Heart left ventricle (tissue), 16 donors: ENCODE measurements at places on chromosomes 5 and 9. TPM values are rescaled to one million over a fixed set of nuclear protein-coding genes. Genes with fewer than 3 reads are reported as not detected.

NR4A3 gene
- total RNA-seq, result 27.8 TPM

GFI1B gene
- total RNA-seq, result 0.32 TPM

KCNT1 gene
- 3.0 TPM for total RNA-seq

LOX gene
- total RNA-seq, result 1.8 TPM

NCBP1 gene
- 22.4 TPM for total RNA-seq

SPINK6 gene
- not detected for total RNA-seq

GPR150 gene
- total RNA-seq, result 0.13 TPM

FOXD4 gene
- total RNA-seq, result not detected

GLRA1 gene
- total RNA-seq, result not detected

NKD2 gene
- total RNA-seq, result 3.5 TPM

ZNF366 gene
- total RNA-seq, result 3.9 TPM

ANKRD31 gene
- 0.14 TPM for total RNA-seq

TNFSF8 gene
- total RNA-seq, result 0.95 TPM

C9orf50 gene
- total RNA-seq, result not detected

MSMP gene
- total RNA-seq, result not detected

- DNase-seq, result peak; percentile 32
These were observed 1.2 kb upstream of the INSL6 start for GRCh38 chr9:5186416-5187169.

- no peak for DNase-seq
These were observed 4.5 kb downstream of the SPARC start for GRCh38 chr5:151682240-151682639.

DNA sequence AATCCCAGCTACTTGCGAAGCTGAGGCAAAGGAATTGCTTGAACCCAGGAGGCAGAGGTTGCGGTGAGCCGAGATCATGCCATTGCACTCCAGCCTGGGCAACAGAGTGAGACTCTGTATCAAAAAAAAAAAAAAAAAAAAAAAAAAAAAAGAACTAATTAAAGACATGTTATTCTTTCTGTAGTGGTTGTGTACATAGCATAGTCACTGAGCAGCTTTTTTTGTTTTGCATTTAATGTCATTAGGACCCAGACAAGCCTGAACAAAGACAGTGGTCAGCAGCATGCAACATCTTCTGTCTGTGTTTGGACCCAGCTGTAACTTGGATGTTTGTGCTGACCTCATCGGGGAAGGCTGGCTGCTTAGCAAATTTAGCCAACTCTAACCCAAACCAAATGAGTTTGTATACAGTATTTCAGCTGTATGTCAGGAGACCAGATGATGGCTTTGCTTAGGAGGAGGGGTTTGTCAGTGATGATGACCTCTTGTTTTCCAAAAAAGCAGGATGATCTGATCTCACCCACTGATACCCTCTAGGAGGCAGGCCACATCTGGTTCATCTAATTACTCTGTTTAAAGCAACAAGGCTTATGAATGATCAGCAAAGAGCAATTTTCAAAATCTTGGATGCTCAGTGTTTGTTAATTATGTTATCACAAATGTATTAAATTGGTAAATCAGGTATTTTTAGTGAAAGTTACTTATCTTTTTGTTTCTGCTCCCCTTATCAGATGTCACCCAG lies 39.5 kb downstream of the SNCAIP start:
- no peak for DNase-seq

- DNase-seq, result no peak
These were observed 105.7 kb upstream of the HAND1 start for GRCh38 chr5:154583671-154584177.

GRCh38 chr5:177306674-177307543 lies 3.3 kb downstream of the PRELID1 start:
- DNase-seq, result peak; percentile 48

- DNase-seq, result peak; percentile 36
These were observed 433.7 kb downstream of the ENC1 start for GRCh38 chr5:74206579-74207550.

DNA sequence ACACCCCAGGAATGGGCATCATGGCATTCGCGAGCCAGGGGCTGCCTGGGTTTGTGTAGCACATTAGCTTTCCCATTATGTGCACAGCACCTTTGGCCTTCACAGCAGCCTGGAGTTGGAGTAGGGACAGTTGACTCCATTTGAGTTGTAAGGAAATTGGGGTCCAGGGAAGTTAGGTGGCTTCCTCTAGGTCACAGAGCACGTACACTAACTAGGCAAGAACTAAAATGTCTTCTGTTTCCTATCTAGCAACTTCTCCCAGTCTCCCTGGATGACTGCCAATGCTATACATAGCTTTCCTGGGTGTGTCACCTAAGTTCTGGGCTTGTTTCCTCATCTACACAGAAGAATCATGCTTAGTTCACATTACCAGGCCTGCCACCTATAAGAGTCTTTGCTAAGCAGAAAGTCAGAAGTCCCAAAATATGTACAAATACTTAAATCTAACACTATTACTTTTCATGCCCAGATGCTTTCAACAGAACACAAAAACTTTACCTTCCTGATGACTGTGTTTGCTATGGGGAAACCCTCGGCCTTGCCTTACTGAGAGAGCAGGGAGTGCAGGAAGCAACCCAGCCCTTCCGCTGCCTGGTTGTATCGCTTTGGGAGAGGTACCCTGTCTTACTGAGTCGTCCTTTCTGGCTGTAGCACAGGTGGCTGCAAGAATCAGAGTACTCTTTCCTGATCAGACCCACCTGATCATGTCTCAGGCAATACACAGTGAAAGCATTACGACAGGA lies 12.0 kb downstream of the MACROH2A1 start:
- DNase-seq, result no peak

DNA sequence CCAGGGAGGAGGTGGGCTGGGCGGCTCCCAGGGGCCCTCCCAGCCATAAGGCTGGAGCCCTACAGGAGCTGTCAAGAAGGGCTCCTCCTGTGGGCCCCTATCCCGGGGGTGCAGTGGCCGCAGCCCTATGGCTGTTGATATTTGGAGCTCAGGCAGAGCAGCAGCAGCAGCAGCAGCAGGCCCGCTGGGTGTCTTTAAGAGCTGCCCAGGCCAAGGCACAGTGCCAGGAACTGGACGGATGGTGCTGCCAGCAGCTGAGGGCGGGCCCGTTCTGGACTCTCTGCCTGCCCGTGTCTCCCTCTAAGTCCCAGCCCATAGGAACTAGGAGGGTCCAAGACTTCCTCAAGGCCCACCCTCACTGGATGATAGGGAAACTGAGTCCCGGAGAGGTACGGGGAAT lies 3.6 kb downstream of the AK1 start:
- DNase-seq, result peak; percentile 93

DNA sequence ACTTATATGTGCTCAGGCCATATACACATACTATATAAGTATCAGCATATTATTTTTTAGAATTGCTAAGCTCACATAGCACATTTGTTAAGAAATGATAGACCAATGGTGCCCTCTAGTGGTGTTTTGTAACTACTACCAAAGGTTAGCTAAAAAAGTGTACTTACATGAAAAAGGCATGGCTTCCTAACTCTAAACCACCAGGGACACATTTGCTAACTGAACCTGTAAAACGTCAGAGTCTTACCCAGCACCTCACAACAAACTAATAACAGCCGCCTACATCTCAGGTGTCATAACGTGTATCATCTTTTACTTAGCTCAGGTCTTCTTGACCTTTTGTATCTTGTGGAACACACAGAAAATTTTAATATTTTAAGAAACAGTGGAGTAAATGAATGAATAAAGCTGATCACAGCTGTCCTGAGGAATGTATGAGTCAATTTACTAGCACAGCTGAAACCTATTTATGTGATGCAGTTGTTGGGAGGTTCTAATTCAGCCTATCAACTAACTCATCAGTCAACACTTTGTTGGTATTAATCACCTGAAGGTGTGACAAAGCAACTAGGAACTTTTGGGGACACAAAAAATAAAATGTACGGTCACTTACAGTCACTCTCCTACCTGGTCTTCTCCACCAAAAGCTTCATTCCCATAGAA lies 72.9 kb downstream of the BAAT start:
- DNase-seq, result no peak

GRCh38 chr9:136691316-136692184 lies 4.3 kb upstream of the AGPAT2 start:
- DNase-seq, result peak; percentile 62

GRCh38 chr9:130054325-130054786 lies 650 bp downstream of the GPR107 start:
- no peak for DNase-seq

GRCh38 chr5:128764601-128765310 lies 200.5 kb upstream of the SLC27A6 start:
- peak; percentile 32 for DNase-seq

DNA sequence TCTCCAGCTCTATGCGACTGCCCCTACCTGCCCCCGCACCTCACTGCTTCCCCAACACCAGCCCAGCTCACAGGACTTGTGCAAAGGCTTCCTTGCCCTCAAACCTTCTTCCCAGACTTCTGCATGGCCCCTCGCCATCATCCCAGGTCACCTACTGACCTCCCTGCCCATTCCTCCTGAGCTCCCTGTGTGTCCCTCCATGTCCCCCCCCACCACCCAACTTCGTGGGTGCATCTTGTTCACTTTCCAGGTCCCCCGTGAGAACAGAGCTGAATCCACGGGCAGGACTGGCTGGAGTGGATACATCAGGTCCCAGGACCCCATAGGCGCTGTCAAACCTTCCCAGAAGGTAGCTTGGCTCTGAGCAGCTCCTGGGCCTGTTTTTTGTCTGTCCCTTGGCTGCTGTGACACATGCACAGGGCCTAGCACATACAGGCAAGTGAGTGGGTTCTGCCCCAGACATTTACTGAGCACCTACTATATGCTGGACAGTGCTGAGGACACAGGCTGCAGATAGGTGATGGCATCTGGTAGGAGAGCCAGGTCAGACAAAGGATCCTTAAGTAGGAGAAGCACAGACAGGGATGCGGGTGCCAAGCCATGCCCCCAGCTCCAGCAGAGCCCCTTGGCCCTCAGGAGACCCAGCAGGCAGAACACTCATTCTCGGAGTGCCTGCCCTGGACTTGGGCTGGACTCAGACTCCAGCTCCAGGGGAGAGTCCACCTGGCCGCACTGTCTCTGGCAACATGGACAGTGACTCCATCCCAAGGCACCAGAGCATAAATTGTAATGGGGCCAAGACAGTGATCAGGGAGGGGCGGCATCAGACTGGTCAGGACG lies 15.0 kb downstream of the NINJ1 start:
- DNase-seq, result peak; percentile 26

GRCh38 chr5:94908889-94909480 lies 290.5 kb downstream of the SLF1 start:
- no peak for DNase-seq

- no peak for DNase-seq
These were observed 544 bp upstream of the SNX24 start for GRCh38 chr5:122844910-122845228.

GRCh38 chr5:101160002-101160401 lies 256.9 kb upstream of the ST8SIA4 start:
- DNase-seq, result no peak

DNA sequence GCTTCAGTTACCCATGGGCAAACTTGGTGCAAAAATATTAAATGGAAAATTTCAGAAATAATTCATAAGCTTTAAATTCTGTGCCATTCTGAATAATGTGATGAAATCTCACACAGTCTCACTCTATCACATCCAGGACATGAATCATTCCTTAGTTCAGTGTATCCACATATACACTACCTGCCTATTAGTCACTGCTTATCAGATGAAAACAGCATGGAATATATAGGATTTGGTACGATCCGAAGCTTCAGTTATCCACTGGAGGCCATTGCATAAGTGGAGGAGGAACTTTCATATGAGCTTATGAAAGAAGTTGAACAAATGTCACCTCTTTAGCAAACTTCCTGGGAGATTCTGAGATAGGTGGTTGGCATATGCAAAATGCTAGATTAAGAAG lies 64.2 kb downstream of the GAPVD1 start:
- DNase-seq, result no peak

GRCh38 chr5:151298063-151298855 lies 5.3 kb downstream of the SLC36A3 start:
- DNase-seq, result no peak

GRCh38 chr5:163352531-163352930 lies 84.9 kb upstream of the CCNG1 start:
- DNase-seq, result no peak

- no peak for DNase-seq
These were observed 132.3 kb upstream of the CDH12 start for GRCh38 chr5:22985446-22985845.
